ENCODE measurements at places on chromosomes 12 and 14.

GRCh38 chr12:104155711-104156555 lies 17.9 kb upstream of the NFYB start:
- DNase-seq: no peak

DNA sequence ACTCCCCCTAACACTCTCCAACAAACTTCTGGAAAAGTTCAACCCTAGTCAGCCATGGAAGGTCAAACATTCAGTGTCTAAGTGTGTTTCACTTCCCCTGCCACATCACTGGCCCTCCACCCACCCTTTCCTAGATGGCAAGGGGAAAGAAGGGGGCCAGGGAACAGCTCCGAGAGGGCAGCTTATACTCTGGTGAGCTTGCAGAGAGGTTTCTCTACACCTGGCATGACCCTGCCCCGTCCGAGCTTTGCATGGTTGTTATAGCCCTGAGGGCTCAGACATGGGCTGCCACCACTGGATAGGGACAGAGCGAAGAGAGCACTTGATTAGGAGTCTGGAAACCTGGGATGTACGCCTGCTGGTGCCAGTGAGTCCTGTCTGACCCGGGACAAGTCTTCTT lies 4.0 kb downstream of the ACVRL1 start:
- no peak for DNase-seq

DNA sequence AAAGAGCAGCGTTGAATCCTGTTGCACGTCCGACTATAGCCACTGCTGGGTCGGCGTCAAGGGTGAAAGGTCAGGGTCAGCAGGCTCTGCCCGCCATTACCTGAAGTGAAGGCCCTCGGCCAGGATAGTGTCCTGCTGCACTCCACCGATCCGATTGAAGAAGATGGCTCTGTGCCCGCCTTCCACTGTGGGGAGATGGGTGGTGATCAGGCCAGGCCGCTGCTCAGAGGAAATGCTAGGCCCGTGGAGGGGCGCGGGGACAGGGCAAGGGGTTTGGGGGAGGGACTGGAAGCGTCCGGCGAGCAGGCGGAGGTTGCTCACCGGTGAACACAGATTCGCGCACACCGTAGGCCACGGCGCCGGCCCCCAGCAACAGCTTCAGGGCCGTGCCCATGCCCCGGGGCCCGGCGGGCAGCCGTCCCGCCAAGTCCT lies 352 bp downstream of the PHB2 start:
- DNase-seq: no peak

DNA sequence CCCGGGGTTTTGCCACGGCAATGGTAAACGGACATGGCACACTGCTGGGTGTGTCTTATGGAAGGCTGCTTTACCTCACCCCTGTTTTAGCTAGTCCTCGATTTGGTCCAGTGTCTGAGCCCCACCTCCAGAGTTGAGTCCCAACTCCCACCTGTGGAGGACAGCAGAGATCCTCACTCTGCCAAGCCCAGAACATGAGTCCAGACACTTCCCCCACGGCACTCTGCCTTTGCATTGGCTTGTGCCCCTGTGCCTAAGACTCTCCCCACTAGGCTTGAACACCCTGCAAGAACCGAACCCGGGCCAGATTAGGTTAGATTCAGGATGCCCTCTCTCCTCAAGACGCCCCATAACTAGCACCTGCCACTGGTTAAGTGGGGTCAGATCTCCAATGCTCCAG lies 59.8 kb upstream of the C14orf180 start:
- no peak for DNase-seq

GRCh38 chr12:53485955-53486735 lies 13.1 kb downstream of the MAP3K12 start:
- no peak for DNase-seq

All from stimulated activated CD4-positive, alpha-beta T cell treated with anti-CD3 and anti-CD28 coated beads, Interleukin-15, amount 100 ng/mL, for 48 hours (primary cell).